Activated CD4-positive, CD25-positive, alpha-beta regulatory T cell (primary cell): ENCODE measurements at places on chromosomes 7 and 10.

DNA sequence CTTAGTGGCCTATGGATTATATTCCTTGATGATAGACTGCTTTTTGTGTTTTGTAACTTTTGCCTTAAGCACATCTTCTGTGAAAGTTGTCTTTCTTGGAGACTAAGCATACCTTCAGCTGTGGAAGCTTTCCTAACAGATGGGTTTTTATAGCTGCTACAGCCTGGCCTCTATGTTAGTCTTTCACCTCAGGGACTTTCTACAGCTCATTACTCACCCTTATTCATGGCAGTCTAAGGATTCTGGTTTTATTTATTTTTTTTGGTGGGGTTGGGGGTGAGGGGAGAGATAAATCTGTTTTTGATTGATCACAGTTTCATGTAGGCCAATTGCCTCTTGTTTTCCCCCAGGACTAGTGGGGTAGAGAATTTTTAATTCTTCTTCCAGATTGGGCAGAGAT is 219.9 kb downstream of the DKK1 start:
- DNase-seq, result no peak

DNA sequence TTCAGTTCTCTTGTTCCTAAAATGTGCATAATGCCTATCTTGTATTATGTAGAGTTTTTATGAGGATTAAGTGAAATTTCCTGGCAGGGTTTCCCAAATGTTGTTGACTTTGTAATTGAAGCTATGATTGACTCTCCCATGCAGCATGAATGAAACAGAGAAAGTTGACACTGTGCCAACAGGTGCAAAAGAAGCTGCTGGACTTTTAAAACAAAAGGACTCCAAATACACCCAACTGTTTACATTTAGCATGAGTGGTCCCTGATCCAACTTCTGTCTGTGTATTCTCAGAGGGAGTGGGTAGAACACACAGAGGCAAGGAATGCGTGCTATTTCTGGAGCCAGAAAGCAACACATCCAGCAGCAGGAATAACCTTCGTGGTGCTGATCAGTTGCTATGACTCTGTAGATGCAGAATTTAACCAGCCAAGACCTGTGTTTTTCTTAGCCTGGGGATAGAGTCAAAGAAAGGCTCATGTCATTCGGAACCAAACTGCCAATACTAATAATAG is 14.4 kb upstream of the RBM20 start:
- no peak for DNase-seq

GRCh38 chr10:71302874-71303568 is 16.0 kb upstream of the SLC29A3 start:
- DNase-seq, result no peak

DNA sequence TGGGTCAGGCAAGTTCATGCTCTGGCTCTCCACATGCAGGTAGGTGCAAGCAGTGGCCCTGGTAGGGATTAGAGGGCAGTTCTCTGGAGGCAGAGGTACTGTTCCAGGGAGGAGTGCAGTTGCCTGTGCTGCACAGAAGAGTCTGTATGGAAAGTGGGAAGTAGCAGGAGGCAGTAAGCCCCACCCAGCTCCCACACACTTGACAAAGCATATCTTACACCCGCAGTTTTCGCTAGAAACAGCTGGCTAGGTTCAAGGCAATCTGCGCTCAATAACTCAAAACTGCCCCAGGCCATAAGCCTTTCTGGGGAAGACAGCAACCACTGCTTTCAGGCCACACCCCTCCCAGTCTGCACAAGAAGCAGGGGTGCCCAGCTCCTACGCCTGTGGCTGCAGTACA is 33.1 kb upstream of the ARMC3 start:
- no peak for DNase-seq

- DNase-seq, result no peak
Observed at GRCh38 chr7:78018641-78019446, 220.3 kb downstream of the PHTF2 start.

- DNase-seq, result no peak
Observed at GRCh38 chr7:73918926-73919693, 58.2 kb downstream of the TMEM270 start.

DNA sequence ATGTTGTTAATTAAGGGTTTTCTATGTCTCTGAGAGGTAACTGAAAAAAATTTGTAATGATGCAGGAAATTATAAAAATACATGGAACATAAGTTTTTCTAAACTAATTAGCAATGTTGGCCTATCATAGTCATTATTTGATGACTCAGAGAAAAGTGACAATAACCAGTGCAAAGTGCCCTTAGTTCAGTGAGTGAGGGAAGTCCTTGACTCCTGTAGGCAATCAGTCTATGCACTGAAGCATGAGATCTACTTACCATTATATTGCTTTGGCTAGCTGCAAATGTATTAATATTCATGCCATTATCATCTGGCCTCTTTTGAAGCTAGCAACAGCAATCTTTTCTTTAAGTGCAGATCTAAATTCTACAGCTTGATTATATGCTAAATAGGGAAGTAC is 40.6 kb downstream of the CCDC172 start:
- no peak for DNase-seq

DNA sequence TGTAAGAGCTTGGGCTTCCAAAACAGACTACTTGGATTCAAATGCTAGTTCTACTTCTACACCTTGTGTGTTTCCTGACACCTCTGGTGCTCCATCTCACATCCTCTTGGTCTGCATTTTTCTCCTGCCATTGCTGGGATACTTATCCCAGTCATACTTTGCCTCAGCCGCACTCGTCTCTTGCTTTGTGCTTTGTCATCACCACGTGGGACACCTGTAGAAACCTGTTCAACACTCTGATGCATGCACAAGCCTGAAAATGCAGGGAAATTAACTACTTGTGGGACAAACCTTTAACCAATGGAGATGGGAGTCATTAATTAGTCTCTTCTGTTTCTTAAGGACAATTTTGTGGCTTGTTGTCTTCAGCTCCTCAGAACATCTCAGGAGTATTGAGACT is 94.2 kb upstream of the PHYHIPL start:
- no peak for DNase-seq

GRCh38 chr7:102072636-102073209 is 213.9 kb upstream of the SH2B2 start:
- DNase-seq, result no peak

DNA sequence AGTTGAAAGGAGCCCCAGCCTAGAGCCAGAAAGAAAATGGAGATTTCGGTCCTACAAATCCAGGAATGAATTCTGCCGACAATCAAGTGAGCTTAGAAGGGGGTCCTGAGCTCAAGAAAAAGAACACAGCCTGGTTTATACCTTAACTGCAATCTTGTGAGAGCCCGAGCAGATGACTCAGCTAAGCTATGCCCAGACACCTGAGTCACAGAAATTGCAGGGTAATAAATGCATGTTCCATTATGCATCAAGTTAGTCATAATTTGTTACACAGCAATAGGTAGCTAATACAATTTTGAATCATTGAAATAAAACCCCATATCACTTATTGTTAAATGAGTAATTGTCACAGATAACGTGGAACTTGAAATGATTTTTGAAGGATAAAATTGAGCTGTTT is 111.8 kb upstream of the FOXP2 start:
- DNase-seq, result no peak

DNA sequence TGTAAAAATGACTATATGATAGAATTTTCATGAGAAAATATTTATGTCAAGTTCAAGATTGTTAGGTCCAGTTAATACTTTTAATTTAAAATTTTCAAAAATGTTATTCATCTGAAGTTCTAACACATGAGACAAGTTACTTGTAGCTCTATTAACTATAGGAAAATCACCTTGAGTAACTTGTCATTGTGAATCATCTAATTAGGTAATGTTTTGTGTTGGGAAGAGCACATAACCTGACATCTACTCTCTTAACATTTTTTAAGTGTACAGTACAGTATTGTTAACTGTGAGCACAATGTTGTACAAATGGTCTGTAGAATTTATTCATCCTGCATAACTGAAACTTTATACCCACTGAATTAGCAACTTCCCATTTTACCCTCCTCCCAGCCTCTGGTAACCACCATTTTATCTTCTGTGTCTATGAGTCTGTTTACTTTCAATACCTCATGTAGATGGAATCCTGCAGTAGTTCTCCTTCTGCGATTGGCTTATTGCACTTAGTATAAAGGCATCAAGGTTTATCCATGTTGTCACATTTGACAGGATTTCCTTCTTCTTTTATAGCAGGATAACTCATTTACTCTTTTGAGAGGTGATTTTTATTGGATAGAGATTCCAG is 54.6 kb downstream of the ARL4A start:
- no peak for DNase-seq

- DNase-seq, result no peak
Observed at GRCh38 chr7:120475994-120476393, 203.0 kb downstream of the KCND2 start.

GRCh38 chr7:6271060-6271658 is 1.3 kb downstream of the CYTH3 start:
- no peak for DNase-seq

DNA sequence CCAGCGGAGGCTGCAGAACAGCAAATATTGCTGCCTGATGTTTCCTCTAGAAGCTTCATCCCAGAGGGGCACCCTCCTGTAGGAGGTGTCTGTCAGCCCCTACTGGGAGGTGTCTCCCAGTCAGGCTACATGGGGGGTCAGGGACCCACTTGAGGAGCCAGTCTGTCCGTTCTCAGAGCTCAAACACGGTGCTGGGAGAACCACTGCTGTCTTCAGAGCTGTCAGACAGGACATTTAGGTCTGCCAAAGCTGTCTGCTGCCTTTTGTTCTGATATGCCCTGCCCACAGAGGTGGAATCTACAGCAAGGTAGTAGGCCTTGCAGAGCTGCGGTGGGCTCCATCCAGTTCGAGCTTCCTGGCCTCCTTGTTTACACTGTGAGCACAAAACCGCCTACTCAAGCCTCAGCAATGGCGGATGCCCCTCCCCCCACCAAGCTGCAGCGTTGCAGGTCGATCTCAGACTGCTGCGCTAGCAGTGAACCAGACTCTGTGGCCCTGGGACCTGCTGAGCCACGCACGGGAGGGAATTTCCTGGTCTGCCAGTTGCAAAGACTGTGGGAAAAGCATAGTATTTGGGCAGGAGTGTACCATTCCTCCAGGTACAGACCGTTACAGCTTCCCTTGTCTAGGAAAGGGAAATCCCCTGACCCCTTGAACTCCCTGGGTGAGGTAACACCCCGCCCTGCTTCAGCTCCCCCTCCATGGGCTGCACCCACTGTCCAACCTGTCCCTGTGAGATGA is 17.7 kb upstream of the MINDY3 start:
- DNase-seq, result no peak

GRCh38 chr7:73703757-73704639 is 15.5 kb downstream of the STX1A start:
- no peak for DNase-seq

DNA sequence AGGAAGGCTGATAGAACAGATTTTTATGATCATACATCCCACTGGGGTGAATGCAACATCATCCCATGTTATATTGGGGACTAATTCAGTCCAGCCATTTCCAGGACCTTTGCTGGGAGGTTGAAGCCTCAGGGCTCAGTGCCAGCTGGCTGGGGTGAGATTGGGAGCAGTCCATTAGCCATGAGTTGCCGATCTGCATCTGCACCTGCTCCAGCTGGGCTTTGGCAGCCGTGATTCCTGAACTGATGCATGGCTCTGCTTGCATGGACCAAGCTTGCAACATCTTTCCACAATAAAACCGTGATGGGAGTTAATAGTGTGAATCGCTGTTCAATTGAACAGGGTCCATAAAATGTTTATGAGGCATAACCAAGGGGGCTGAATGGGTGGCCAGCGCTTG is 346.9 kb downstream of the TYW1 start:
- no peak for DNase-seq

DNA sequence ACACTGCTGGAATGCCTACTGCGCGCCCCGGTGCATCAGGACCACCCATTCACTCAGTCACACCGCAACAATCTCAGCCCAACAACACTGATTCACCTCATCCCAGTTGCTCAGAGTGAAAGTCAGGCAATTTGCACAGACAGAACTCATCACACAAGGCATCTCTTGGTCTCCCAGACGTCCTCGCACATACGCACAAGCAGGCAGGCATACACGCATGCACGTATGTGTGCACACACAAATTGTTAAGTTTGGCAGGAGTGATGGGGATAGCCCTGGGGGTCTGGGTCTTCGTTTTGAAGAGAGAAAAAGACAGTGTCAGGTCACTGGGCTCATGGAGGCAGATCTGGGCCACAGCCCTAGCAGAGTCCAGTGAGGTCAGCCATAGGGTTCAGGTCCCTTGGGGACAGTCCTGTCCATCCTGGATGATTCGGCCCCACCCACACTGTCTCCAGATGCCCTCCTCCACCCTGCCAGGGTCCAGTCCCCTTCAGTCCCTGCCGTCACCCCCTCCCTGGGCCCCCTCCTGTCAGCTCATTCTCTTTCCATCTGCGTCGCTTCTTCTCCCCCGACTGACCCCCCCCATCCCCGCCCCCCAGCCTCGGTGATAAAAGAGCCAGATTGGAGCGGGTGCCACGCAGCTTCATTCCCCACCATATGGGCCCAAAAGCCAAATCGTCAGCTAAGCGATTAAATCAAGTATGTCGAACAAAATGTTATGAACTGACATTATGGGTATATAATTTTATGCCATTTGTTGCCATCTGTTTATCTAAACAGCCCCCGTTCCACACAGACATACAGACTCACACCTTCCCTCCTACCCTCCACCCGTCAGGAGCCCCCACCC is 48.5 kb upstream of the SLF2 start:
- no peak for DNase-seq

DNA sequence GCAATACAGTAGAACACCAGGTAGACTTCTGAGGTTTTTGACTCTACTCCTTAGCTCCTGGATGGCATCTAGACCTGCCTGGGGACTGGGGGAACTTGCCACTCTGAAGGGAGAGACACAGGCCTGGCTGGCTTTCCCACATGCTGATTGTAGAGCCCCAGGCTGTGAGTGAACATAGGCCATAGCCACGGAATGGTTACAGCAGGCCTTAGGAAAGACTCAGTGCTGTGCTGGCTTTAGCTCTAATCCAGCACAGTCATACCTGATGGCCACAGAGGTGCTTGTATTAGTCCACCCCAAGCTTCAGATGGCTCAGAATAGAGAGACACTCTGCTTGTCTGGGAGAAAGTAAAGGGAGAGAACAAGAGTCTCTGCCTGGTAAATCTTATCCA is 35.0 kb upstream of the ARHGAP12 start:
- DNase-seq, result no peak

GRCh38 chr10:17062955-17063484 is 66.6 kb downstream of the CUBN start:
- no peak for DNase-seq

- no peak for DNase-seq
Observed at GRCh38 chr7:113338071-113338696, 219.8 kb upstream of the SMIM30 start.

- DNase-seq, result no peak
Observed at GRCh38 chr10:95221124-95221523, 27.1 kb downstream of the ACSM6 start.

GRCh38 chr10:44956226-44956625 is 3.4 kb upstream of the RASSF4 start:
- DNase-seq, result no peak

DNA sequence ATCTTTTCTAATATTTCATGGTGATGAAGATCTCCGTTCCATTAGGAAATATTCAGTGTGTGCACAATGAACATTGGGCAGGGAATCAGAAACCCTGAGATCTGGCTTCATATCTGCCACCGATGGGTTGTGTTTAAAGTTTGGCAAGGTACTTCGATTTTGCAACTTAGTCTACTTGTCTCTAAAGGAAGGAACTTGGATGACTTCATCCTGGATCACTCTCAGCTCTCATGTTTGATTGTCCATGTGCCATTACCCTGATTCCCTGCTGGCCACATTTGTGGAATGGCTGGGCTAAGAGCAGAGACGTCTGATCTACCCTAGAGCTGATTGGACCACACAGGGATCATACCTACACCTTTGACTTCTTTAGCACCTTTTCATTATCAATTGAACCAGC is 177.0 kb upstream of the KMT2E start:
- DNase-seq, result no peak
